CD4-positive, alpha-beta T cell treated with Interleukin-1 beta for 1 hour (primary cell): ENCODE measurements at places on chromosomes 7 and 10.

DNA sequence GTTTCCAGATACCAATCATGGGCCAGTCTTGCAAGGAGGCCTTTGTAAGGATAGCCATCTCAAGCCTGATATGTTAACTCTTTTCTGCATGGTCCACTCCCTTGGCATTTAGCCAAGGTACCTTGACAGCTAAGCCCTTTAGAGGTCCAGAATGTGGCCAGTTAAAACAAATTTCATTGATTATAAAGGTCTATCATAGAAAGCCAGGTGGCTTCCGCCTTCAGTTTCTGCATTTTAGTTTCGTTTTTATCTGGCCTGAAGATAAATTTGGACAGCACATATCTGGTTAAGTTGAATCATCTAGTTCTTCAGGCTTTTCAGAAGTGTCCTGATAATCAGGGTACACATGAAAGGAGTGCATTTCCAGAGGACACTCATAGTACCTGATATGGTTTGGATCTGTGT is 30.7 kb downstream of the ANKIB1 start:
- DNase-seq: no peak

DNA sequence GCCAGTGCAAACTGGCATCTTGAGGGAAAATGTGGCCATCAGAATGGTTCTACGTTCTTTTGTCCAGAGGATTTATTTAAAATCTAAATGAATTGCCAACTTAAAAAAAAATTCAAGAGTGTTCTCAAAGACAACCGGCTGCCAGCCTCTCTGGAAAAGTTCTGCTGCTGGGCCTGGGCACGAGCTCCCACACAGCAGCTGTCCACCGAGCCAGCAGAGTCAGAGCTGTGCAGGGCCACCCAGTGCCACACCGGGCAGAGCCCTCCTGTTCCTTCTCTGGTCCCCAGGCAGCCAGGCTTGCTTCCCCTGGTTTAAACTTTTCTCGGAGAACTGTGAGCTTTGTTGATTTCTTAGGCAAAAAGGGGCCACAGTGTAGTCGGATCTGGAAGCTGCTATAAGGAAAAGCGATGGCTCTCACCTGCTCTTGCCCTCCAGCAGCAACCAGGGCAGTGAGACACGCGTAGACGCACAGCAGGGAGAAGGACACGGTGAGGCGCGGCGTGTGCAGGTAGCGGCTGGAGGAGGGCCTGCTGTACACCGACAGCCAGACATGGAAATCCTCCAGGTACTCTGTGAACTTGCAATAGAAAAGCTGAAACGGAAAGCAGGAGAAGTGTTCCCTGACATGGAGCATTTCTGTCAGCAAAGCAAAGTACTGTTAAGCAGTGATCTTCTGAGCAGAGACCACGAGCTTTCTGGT is 111.6 kb downstream of the PKD1L1 start:
- no peak for DNase-seq

DNA sequence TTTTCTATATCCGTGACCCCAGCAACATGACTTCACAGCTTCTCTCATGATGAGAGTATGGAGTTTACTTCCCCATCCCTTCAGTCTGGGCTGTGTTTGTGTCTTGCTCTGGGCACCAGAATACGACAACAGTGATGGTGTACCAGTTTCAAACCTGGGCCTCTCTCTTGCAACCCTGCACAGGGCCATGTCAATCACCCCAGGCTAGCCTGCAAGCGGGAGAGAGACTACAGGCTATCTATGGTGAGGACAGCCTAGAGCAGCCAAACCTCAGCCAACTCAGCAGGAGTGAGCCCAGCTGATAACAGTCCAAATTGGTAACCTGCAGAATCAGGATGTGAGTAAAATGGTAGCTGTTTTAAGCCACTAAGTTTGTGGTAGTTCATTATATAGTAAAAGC is 235.8 kb downstream of the CHCHD3 start:
- no peak for DNase-seq

DNA sequence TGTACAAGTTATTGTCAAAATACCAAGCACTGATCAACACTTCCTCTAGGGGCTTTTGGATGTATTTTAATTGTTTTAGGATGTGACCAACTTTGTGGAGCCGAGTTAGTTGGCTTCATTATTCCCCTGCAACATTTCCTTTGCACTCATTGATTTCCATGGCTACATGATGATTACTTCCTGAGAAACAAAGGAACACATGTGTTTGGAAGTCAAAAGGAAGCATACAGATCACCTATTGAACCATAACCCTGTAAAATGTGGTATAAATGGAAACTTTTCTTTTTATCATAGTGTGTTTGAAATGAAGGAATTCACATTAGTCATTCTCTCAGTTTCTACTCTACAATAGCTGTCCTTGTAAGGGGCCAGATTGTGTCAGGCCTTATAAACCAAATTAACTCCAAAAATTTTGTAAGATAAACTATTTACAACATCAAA is 32.2 kb upstream of the EXOC6 start:
- DNase-seq: no peak

DNA sequence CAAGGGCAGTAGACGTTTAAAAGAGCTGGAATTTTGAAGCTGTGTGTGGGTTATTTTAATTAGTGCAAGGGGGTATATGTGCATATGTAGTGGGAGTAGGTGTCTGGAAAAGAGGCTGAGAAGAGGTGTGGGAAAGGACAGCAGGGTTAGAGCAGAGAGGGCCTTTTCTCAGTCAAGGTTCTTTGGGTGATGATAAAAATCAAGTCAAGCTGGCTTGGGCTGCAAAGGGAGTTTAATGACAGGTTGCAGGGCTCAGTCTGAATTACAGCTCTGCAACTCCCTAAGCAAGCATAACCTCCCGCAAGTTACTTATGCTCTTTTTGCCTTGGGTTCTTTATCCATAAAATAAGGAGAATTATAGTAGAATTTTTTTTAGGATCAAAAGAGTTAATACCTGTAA is 83.5 kb downstream of the RELN start:
- no peak for DNase-seq

GRCh38 chr10:123018531-123018930 is 9.7 kb downstream of the ACADSB start:
- DNase-seq: no peak

DNA sequence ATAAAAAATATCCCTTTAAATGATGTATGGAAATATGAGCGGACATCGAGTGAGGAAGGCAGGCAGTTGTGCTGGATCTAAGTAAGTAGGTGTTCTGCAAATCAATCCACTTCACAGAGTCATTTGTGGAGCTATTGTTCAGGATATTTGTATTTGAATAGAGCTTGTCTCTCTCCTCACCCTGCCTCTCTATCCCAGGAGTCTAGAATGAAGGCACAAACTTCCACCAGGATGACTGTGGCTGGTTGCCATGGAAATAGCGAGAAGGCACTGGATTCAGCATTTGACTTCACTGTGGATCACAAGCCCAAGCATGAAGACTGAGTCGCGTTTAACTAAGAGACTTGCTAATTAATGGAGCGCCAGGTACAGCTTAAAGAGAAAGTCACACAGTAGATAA is 53.2 kb downstream of the NPY start:
- no peak for DNase-seq

- no peak for DNase-seq
These were observed 216.4 kb downstream of the MLLT10 start for GRCh38 chr10:21750424-21750823.

DNA sequence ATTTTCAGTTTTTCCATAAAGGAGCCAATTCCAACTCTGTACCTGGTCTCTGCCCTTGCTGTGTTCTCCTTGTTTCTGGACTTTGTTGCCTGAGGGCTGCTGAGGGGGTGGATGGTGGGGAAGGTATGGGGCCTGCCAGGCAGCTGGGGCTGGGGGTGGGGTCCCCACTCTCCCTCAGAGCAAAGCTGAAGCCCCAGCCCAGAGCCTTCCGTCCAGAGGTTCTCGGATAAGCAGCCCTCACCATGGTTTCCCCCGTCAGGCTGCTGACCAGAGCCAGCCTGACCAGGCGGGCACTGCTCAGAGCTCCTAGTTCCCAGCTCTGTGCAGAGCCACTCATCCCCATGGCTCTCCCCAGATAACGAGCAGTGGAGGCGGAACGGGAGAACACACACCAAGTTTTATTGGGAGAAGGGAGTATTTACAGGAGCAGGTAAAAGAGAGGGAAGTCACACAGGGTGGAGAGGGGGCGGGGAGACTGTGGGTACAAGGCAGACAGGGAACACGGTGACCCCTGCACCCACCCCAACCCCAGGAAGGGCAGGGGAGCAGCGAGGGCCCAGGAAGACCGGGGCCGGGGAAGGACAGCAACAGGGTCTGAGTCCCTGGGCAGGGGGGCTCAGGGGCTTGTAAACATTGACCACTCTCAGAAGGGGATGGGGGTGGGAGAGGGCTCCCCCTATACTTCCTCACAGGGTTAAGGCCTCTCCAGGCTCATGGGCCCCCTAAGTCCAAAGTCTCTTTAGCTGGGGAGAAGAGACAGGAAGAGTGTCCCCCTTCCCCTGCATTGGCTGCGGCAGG is 5.8 kb downstream of the GNB2 start:
- no peak for DNase-seq

- DNase-seq: no peak
These were observed 114.6 kb downstream of the GALNT11 start for GRCh38 chr7:152140067-152140466.
